ENCODE measurements at places on chromosomes 16 and 17. TPM values are rescaled to one million over a fixed set of nuclear protein-coding genes. Genes with fewer than 3 reads are reported as not detected.
A peak's percentile ranks its signal among the peaks of the same experiment; 100 is the strongest.

- no peaks in the 10 kb centered on the region for H3K36me3 ChIP-seq
- no peak overlapping the region for H3K4me3 ChIP-seq
- H3K4me1 ChIP-seq: peaks cover 7% of the 10 kb centered on the region
- no peak for DNase-seq
- H3K27ac ChIP-seq: no peak overlapping the region
Observed at GRCh38 chr16:66004699-66005098, 361.8 kb upstream of the CDH5 start.

DNA sequence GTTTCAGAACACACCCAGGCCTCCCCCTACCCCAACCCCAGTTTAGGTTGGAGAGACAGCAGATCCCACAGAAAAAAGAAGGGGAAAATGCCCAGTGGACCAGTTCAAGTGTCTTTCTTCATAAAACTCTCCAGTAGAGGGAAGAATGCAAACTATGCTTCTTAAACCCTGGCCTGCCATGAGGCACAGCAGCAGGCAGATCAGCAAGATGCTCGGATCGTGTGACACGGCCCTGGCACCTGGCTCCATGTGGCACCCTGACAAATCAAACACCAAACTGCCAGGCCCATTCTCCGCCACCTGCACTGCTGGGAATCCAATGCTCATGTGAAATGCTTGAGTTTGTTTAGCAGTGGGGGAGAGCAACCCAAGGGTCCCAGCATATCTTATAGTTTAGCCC is 166.8 kb downstream of the SOX9 start:
- no peaks in the 10 kb centered on the region for H3K36me3 ChIP-seq
- H3K27me3 ChIP-seq: no peaks in the 10 kb centered on the region
- H3K4me1 ChIP-seq: peaks cover 8% of the 10 kb centered on the region
- H3K27ac ChIP-seq: no peak overlapping the region

DNA sequence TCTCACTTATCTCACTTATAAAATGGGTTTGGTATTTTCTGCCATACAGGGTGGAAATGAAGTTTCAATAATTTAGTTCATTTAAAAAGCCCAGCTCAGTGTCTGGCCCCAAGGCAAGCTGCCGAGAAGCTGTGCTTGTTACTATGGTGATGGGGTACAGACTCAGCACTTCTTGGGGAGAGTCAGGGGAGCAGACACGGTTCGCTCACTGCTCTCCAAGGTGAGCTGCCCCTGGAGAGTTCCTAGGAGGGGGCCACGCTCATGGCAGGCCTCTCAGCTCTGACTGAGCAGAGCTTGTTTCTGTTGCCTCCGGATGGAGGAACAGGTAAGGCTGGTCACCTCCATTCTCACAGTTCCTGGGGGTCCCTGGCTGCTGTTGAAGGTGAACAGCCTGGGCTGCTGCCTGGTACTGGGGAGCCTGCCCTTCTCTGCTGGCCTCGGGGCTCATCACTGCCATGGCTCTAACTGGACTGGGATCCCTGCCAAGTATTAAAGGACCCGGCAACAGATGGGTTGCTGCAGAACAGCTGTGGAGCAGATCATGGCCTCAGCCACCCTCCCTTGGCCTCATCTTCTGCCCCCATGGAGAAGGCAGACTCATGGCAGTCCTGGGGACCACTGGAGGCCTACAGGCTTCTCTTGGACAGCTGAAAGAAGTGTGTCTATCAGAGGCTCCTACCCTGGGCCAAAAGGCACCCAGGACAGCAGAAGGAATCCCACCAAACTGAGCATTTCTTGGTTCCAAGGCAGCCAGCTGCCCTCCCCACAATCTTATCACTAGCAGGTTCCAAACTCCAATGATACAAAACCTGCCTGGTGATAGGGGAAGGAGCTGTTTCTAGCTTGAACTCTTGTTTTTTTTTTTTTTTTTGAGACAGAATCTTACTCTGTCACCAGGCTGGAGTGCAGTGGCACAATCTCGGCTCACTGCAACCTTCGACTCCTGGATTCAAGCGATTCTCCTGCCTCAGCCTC is 25.9 kb upstream of the SPATA32 start:
- H3K4me1 ChIP-seq: no peaks in the 10 kb centered on the region
- H3K27ac ChIP-seq: no peak overlapping the region
- no peak overlapping the region for H3K4me3 ChIP-seq
- DNase-seq: no peak

The CCL7 gene
- not detected for polyA plus RNA-seq

The ABCC6 gene
- polyA plus RNA-seq: 2.8 TPM

DNA sequence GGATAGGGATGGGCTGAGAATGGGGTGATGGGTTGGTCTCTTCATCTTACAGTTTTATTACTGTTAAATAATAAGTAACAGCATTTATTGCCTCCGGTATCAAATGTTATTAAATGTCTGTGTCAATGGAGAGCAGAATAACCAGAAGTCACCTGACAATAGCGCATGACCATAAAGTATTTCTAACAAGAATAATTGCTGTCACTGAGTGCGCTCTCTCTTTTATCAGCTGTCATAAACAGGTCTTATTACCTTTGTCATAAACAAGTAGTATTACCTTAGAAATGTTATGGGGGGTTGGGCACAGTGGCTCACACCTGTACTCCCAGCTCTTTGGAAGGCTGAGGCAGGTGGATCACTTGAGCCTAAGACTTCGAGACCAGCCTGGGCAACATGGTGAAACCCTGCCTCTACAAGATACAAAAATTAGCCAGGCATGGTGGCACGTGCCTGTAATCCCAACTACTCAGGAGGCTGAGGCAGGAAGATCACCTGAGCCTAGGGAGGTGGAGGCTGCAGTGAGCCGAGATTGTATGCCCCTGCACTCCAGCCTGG is 120.6 kb downstream of the MAP2K6 start:
- H3K27ac ChIP-seq: no peak overlapping the region
- no peaks in the 10 kb centered on the region for H3K36me3 ChIP-seq
- no peaks in the 10 kb centered on the region for H3K27me3 ChIP-seq
- DNase-seq: no peak
- no peak overlapping the region for H3K4me3 ChIP-seq

GRCh38 chr16:17448640-17449638 is 21.8 kb downstream of the XYLT1 start:
- no peak for DNase-seq
- H3K36me3 ChIP-seq: no peaks in the 10 kb centered on the region
- no peaks in the 10 kb centered on the region for H3K27me3 ChIP-seq
- peaks cover 19% of the 10 kb centered on the region for H3K4me1 ChIP-seq

The CSH1 gene
- 0.68 TPM for polyA plus RNA-seq

GRCh38 chr17:73616120-73616872 is 27.9 kb downstream of the SDK2 start:
- H3K4me3 ChIP-seq: no peak overlapping the region
- no peak overlapping the region for H3K27ac ChIP-seq
- H3K36me3 ChIP-seq: peaks cover 3% of the 10 kb centered on the region

GRCh38 chr16:69412287-69412686 is 12.1 kb upstream of the CYB5B start:
- H3K4me3 ChIP-seq: no peak overlapping the region
- H3K4me1 ChIP-seq: no peaks in the 10 kb centered on the region
- H3K27ac ChIP-seq: no peak overlapping the region

- DNase-seq: no peak
- no peak overlapping the region for H3K27ac ChIP-seq
- no peaks in the 10 kb centered on the region for H3K4me1 ChIP-seq
- H3K36me3 ChIP-seq: no peaks in the 10 kb centered on the region
- no peaks in the 10 kb centered on the region for H3K27me3 ChIP-seq
Observed at GRCh38 chr17:55681342-55681700, 41.3 kb downstream of the TMEM100 start.

The SLC12A3 gene
- not detected for polyA plus RNA-seq

DNA sequence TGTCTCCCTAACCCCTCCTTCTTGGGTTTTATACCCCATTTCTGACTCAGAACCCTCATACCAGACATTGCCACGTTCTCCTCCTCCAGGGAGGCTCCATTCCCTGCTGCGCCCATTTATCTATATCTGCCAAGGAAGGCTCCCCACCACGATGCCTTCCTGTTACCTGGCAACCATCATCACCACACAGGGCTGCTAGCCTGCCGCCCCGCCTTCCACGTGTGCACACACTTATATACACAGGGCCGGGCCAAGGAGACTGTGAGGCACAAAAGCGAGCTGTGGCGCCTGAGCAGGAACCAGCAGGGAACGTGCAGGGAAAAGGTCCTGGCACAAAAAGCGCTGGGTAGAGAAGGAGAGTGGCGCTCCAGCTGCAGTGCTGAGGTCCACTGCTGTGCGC is 261.8 kb downstream of the CBLN1 start:
- H3K36me3 ChIP-seq: no peaks in the 10 kb centered on the region
- H3K27me3 ChIP-seq: no peaks in the 10 kb centered on the region
- no peak overlapping the region for H3K27ac ChIP-seq
- H3K4me1 ChIP-seq: peaks cover 53% of the 10 kb centered on the region
- DNase-seq: no peak
- no peak overlapping the region for H3K4me3 ChIP-seq

GRCh38 chr16:56722200-56722842 is 7.6 kb upstream of the NUP93 start:
- no peak overlapping the region for H3K4me3 ChIP-seq
- no peak overlapping the region for H3K27ac ChIP-seq
- no peaks in the 10 kb centered on the region for H3K36me3 ChIP-seq
- no peak for DNase-seq
- H3K27me3 ChIP-seq: no peaks in the 10 kb centered on the region

The KRTAP9-4 gene
- polyA plus RNA-seq: not detected

DNA sequence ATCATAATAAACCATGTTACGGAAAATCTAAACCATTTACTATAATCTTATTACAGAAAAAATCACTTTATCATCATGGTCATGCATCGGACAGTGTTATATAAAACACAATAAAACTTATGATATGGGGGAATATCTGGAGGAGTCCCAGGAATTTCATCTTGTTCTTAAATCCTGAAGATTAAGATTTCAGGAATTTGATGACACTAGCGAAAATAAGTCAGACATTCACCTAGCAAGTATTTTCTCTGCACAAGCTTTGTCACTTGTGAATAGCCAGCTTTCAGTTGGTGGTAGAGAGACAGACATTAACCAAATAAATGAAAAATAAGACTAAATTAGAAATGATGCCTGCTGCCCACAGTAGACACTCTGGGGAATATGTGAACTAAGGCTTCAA is 410.0 kb downstream of the RBFOX1 start:
- no peak overlapping the region for H3K27ac ChIP-seq
- H3K27me3 ChIP-seq: no peaks in the 10 kb centered on the region
- no peaks in the 10 kb centered on the region for H3K36me3 ChIP-seq
- no peak for DNase-seq
- no peaks in the 10 kb centered on the region for H3K4me1 ChIP-seq
- no peak overlapping the region for H3K4me3 ChIP-seq

The HP gene
- 0.43 TPM for polyA plus RNA-seq

DNA sequence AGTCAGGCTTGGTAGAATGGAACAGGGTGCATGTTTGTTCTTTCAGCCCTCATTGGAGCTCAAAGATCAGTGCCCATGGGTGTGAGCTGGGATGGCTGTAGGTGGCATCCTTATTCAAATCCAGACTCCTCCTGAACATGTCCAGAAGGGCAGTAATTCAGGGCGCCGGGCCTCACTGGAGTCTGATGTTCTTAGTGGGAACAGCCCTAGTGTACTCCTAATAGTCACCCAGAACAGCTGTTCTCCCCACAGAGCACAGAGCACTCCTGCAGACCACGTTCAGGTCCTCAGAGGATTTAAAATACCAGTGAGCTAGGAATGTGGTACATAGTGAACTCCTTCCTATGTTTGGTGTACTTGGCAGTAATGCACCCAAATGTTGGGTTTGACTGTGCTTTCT is 96.2 kb downstream of the BANP start:
- H3K4me3 ChIP-seq: no peak overlapping the region
- H3K27me3 ChIP-seq: no peaks in the 10 kb centered on the region
- H3K27ac ChIP-seq: no peak overlapping the region
- no peak for DNase-seq
- no peaks in the 10 kb centered on the region for H3K36me3 ChIP-seq
- no peaks in the 10 kb centered on the region for H3K4me1 ChIP-seq

DNA sequence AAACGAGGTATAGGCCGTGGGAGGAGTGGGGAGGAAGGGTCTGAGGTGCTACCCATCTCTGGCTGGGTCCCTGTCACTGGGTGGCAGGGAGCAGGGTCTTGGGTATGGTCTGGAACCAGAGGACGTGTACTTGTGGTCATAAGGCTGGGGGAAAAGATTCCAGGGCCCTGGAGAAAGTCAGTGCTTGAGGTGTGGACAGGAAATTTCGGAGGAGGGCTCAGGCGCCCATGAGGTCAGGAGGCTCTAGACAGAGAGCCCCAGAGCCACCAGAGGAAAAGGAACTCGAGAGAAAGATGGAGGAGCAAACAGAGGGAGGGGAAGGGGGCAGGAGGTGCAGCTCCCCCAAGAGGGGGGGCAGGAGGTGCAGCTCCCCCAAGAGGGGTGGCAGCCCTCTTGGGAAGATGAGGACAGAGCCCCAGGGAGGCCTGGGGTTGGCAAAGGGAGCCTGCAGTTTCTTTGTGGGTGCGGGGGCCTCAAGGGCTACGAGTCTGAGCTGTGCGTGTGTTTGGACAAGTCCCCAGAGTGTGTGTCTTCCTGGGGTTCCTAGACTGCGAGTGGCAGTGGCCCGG is 683 bp upstream of the SLC7A6 start:
- H3K4me3 ChIP-seq: peak overlapping the region; percentile 81
- no peaks in the 10 kb centered on the region for H3K36me3 ChIP-seq
- H3K27me3 ChIP-seq: peaks cover 8% of the 10 kb centered on the region
- peaks cover 14% of the 10 kb centered on the region for H3K4me1 ChIP-seq
- H3K27ac ChIP-seq: no peak overlapping the region
- DNase-seq: peak; percentile 14

The CPHXL gene
- polyA plus RNA-seq: not detected

The EIF3C gene
- 1,475 TPM for polyA plus RNA-seq

GRCh38 chr17:48907713-48908046 is 527 bp upstream of the UBE2Z start:
- no peaks in the 10 kb centered on the region for H3K27me3 ChIP-seq
- peak; percentile 68 for DNase-seq
- peaks cover 17% of the 10 kb centered on the region for H3K36me3 ChIP-seq
- H3K4me3 ChIP-seq: peak overlapping the region; percentile 96
- peaks cover 26% of the 10 kb centered on the region for H3K4me1 ChIP-seq
- H3K27ac ChIP-seq: peak overlapping the region; percentile 95

DNA sequence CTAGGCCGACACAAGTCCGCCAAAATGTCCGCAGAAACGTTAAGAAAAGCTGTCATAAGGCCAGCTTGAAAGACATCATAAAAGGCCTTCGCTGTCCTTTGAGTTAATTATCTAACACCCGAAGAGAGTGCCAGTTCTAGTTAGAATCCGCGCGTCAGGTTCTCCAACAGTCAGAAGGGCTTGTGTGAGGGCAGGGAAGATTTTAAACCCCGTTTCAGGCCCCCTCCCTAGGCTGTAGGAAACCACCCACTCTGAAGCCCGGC is 729 bp upstream of the CLTC start:
- peak overlapping the region; percentile 95 for H3K4me3 ChIP-seq
- H3K4me1 ChIP-seq: peaks cover 28% of the 10 kb centered on the region
- DNase-seq: no peak
- no peaks in the 10 kb centered on the region for H3K27me3 ChIP-seq
- no peaks in the 10 kb centered on the region for H3K36me3 ChIP-seq
- H3K27ac ChIP-seq: peak overlapping the region; percentile 96

The NHLRC4 gene
- 0.14 TPM for polyA plus RNA-seq

The CSH2 gene
- 0.43 TPM for polyA plus RNA-seq

The FBXW10B gene
- polyA plus RNA-seq: not detected

GRCh38 chr17:32161506-32162365 is 19.4 kb downstream of the RHOT1 start:
- no peaks in the 10 kb centered on the region for H3K27me3 ChIP-seq
- H3K4me3 ChIP-seq: no peak overlapping the region
- no peak for DNase-seq
- no peak overlapping the region for H3K27ac ChIP-seq
- peaks cover 2% of the 10 kb centered on the region for H3K36me3 ChIP-seq
- H3K4me1 ChIP-seq: no peaks in the 10 kb centered on the region
